Effector CD4-positive, alpha-beta T cell (primary cell): ENCODE measurements at places on chromosomes 5 and 9.

GRCh38 chr5:107251151-107251550, 419.6 kb downstream of the EFNA5 start:
- no peak for DNase-seq

DNA sequence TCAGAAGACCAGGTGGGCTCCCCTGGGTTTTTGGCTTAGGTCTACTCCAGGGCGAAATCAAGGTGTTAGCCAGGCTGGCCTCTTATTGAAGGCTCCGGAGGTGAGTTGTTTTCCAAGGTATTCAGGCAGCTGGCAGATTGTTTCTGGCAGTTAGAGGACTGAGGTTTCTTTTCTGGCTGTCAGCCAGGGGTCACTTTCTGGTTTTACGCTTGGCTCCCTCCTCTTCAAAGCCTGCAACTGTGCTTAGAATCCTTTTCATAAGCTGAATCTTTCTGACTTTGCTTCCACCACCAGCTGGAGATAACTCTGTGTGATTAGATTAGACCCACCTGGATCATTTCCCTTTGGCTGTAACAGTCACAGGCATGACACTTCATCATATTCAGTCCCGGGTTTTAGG, 24.6 kb downstream of the RFK start:
- no peak for DNase-seq

DNA sequence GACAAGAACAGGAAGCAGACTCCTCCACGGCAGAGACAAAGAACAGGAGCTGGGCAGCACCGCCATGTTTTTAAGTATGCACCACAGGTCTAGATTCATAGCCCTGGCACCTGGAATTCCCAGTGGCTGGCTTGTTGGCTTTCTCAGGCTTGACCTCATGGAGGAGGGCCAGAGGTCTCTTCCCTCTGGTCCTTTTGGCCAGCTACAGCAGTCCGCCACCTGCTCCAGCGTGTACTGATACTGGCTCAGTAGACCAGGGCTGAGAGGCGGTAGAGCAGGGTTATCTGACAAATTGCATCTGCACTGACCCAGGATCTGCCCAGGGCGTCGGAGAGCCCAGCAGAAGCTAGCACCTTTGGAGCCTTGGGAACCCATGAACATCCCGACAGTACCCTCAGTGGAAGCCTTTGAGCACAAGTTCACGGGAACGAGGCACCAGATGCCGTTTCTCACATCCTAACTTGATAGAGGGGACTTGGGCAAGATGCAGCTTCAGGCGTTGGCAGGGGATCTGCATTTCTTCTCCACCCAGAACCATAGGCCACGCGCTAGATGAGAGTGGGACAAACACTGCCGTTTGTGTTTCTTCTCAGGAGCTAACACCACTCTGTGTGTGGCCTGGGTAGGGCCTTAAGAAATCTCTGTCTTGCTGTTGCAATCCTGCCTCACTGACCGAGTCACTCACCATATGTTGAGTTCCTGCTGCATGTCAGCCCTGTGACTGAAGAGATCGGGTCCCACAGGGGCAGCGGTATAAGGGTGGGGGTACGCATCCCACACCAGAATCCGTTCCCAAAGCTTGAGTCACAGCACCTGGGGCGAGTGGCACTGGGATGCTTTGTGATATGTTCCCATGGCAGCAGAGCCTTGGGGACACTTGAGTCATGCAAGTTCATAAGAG, 90.3 kb upstream of the OTULINL start:
- no peak for DNase-seq

GRCh38 chr5:137205231-137206027, 293.7 kb downstream of the SPOCK1 start:
- no peak for DNase-seq

DNA sequence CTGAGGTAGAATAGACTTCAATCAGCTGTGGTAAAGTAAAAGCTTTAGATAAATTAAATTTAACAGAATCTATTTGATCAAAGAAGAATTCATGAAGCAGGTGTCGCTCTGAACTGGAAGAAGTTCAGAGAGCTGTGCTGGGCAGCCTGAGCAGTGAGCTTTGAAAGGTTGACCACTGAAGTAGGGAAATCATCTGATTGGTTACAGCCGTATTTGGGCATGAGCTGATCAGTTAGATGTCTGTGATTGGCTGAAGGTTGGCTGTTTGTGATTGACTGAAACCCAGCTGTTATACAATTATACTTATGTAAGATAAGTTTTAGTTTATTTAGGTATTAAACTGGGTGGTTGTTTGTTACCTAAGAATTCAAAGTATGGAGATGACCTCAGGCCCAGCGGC, 1174.6 kb downstream of the CDH9 start:
- DNase-seq: no peak

DNA sequence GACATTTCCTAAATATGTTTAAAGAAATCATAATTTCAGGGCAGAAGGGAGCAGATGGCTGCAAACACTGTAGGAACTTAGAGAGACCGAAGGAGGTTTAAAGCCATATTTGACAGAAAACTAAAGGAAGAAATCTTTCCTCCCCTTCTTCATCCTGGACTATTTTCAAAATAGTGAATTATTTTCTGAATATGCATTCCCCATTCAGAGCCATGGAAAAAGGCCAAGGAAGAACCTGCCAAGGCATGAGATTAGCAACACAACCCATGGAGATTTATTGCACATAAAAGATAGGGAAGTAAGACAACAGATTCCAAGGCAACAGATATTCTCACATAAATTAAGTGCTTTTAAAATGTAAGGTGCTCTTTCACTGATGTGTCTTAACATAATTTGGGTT, 233.3 kb upstream of the ADAMTS16 start:
- DNase-seq: no peak
